Coronary artery (tissue), 2 donors: ENCODE measurements at places on chromosomes 4 and X.

DNA sequence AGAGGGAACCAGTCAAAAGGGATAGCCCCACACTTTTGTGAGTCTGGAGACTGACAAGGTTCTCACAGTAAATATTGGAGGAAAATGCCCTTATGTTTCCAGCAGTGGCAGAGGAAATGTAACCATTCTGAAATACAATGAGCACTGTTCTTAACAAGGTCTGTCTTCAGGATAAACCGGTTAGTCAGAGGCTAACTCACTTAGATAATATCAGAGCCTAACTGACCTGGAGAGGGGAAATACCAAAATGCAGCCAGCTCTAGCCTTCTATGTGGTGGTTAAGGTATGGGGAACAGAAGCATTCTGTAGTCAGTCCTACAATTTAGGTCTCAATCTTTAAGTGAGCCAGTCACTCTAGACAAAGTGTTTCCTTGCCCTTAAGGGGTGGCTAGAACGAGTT lies 70.8 kb downstream of the TBCK start:
- DNase-seq, result no peak

DNA sequence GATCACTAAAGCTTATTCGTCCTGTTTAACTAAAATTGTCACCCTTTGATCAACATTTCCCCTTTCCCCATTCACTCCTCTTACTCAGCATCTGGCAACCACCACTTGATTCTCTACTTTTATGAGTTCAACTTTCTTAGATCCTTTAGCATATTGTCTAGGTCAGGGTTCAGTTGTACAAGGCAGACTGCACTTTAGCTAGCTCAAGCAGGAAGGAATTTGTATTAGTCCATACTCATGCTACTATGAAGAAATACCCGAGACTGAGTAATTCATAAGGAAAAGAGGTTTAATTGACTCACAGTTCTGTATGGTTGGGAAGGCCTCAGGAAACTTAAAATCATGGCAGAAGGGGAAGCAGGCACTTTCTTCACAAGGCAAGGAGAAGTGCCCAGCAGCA lies 44.3 kb downstream of the TASL start:
- no peak for DNase-seq

- no peak for DNase-seq
Observed at GRCh38 chr4:184145596-184145995, 72.1 kb downstream of the ENPP6 start.

- no peak for DNase-seq
Observed at GRCh38 chr4:78544678-78545077, 6.9 kb upstream of the ANXA3 start.

DNA sequence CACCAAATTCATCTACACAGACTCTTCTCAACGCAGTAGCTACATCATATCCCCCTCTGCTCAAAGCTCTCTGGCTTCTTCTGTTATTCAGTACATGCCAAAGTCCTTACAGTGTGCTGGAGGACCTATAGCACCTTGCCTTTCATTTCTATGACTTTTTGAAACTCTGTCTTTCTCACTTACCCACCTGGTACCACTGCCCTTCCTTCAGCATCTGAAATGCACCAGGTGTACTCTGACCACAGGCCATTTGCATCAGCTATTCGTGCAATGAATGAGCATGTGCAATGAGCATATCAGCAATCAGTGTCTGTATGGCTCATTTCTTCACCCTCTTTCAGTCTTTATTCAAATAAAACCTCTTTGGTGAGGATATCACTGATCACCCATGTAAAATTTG lies 399.9 kb downstream of the RAB28 start:
- DNase-seq, result no peak
